ENCODE measurements at places on chromosomes 7 and 10.

DNA sequence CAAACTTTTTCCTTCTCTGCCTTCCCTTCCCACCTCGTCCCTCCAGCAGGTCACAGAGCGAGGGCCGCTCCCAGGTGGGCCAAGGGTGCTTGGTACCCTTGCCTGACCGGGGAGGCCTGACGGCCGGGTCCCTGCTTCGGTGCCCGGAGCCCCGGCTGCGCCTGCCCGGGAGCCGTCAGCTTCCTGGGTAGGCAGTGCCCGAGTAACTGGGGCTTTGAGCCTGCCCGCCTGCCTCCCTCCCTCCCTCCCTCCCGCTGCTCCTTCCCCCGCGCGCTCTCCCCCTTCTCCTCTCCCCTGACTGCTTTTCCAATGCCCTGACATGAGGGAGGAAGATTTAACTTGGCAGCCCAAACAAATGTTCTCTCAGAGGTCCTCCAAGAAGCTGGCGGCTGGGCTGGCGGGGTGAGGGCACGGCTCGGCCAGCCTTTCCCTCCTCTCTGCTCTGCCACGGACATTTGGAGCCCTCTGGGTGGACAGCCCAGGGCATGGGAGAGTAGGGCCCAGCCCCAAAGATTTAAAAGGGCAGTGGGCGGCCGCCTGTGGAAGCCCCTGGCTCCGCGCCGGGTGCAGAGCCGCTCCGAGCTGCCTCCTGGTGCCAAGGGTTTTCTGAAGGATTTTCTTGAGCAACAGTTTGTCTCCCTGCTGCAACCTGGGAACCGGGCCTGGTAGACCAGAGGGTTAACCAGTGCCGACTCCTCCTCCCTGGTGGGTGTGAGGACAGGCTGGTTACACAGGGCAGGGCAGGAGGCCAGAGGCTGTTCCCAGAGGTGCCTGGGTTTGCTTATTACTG lies 2.0 kb downstream of the ZMIZ1 start:
- peak; percentile 88 for DNase-seq

DNA sequence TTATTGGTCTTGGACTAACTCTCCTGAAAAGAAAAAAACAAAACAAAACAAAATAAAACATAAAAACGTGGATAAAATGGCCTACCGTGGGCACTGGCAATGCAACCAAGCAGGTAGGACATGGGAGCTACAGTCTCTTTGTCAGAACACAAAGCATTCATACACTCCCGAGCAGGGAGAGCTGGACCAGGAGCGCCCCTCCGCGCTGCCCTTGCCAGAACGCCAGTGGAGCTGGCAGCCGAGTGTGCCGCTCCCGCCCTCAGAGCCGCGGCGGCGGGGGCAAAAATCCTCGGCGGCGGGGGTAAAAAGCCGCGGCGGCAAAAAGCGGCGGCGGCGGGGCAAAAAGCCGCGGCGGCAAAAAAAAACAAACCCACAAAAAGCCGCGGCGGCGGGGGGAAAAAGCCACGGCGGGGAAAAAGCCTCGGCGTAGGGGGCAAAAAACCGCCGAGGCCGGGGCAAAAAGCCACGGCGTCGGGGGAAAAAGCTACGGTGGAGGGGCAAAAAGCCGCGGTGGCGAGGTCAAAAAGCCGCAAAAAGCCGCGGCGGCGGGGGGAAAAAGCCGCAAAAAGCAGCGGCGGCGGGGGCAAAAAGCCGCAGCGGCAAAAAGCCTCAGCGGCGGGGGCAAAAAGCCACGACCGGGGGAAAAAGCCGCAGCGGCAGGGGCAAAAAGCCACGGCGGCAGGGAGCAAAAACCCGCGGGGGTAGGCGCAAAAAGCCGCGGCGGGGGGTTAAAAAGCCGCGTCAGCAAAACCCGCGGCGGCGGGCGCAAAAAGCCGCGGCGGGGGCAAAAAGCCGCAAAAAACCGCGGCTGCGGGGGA lies 418.1 kb downstream of the ZNF716 start:
- peak; percentile 36 for DNase-seq

- DNase-seq = peak; percentile 18
These were observed 68.3 kb downstream of the NAMPT start for GRCh38 chr7:106216517-106216922.

DNA sequence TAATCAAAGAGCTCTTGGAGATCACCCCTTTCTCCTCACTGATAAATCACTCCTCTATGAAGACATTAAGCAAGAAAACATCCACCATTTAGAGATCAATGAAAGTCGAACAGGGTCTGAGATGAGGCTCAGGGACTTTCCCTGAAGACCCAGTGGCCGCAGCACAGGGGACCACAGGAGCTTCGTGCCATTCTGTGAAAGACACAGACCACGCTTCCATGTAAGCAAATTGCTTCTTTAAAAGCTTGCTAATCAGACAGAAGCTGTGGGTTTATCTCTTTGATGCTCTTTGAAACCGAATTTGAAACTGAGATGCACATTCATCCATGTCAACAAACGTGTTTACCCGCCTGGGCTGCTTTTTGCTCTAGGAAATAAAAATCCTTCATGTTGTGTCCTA lies 231.9 kb upstream of the PPP2R2D start:
- DNase-seq = no peak

GRCh38 chr10:3526727-3527501 lies 258.1 kb downstream of the KLF6 start:
- no peak for DNase-seq

DNA sequence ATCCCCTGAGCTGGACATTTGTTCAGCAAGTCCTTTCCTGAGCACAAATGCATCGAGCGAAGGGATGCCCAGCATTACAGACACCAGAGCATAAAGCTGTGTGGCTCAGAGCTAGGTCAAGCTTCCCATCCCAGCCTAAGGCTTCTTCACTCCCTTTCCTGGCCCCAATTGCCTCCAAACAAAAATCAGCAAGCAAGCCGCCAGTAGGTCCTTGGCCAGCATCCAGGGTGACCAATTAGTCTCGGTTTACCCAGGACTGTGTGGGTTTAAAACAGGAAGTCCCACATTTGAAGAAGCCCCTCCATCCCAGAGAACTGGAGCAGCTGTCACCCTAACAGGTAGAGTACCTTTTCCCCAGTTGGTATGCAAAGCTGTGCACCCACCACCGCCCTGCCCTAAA lies 51.2 kb downstream of the PRKAG2 start:
- DNase-seq = no peak

GRCh38 chr7:3138997-3139396 lies 95.3 kb upstream of the CARD11 start:
- DNase-seq = peak; percentile 47

DNA sequence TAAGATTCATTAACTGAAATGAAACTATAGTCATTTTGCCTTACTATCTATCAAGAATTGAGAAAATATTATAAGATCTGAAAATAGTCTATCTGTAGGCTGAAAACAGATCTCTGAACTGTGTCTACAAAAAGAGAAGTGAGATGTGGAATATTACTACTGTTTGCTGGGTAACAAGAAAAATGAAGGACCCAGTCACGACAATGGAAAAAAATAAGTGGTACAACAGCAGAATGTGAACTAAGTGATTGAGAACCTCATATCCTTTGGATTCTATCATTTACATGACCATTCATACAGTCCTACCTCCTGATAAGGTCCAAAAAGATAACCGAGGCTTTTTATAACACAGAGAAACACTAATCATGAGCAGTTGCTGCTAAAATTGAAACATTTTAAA lies 94.3 kb downstream of the UBE2H start:
- no peak for DNase-seq

GRCh38 chr7:117830422-117830954 lies 42.8 kb downstream of the CTTNBP2 start:
- peak; percentile 90 for DNase-seq

GRCh38 chr7:28200598-28200997 lies 20.0 kb upstream of the JAZF1 start:
- no peak for DNase-seq

DNA sequence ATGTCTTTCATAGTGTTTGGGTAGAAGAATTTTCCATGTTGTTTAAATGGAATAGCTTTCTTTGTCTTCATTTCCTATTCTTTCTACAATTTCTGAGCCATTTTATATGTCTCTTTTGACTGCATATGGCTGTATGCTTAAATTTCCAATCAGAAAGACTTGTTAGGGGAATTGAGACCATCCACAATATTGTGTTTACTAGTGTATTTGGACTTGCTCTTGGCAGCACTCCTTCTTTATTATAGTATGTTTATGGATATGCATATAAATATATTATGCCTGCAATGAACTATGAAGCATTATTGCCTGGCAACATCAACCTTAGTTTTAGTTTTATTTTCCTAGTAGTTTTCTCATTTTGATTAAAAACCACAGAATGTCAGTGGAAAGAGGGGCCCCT lies 92.7 kb downstream of the NRG3 start:
- DNase-seq = no peak

- DNase-seq = peak; percentile 46
These were observed 111.5 kb upstream of the PHYHIPL start for GRCh38 chr10:59064759-59065539.

DNA sequence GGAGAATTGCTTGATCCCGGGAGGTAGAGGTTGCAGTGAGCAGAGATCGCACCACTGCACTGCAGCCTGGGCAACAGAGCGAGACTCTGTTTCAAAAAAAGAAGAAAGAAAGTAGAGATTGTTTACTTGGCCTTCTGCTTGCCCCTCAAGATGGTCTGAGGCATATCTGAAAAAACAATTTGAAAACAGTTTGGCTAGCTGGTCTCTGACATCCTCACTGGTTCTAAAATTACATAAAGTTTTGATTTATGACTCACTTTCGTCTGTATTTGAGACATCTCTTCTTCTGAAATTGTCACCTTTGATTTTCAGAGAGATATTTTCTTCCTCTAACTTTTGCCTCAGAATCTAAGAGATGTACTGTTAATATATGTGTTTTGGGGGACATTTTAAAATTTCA lies 49.6 kb upstream of the HELLS start:
- DNase-seq = no peak

DNA sequence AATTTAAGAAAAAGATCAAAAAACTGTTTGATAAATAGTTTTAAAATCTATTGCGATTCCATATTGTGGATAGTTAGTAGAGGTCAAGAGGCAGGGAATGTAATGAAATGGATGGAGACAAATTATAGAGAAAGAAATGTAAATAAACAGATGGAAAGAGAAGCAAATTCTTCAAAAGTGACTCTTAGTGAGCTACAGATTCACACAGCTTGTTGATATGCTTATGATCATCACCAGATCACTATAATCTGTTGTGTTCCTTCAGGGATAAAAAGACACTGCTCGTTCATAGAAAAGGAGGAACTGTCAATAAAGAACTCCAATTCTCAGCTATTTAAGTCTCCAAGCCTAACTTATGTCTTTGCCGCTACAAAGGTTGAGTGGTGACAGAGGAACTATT lies 251.4 kb upstream of the SEMA3C start:
- DNase-seq = no peak

DNA sequence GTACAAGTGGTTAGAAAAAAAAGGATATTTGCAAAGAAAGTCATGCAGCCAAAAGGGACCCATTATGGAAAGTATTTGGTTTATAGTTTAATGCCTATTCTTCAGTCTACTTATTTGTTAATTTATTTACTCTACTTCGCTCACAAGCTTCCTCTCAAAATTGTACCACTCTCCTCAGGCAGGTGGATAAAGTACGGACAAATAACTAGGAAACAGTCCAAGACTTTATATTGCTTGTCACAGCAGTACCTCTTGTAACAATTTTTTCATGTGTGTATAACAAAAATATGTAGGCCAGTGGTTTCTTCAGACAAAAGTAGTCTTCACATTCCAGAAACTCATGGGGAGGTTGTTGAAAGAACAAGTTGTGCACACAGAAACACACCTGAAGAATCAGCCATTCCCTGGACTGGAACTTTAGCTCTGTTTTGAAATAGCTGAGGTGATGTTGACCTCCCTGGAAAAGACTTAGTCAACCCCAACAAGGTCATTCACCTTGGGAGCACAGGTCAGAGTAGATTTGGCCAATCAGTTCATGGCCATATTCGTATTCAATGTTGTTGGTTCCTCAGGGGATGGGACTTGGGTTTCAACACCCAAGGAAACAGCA lies 73.4 kb downstream of the TES start:
- no peak for DNase-seq

DNA sequence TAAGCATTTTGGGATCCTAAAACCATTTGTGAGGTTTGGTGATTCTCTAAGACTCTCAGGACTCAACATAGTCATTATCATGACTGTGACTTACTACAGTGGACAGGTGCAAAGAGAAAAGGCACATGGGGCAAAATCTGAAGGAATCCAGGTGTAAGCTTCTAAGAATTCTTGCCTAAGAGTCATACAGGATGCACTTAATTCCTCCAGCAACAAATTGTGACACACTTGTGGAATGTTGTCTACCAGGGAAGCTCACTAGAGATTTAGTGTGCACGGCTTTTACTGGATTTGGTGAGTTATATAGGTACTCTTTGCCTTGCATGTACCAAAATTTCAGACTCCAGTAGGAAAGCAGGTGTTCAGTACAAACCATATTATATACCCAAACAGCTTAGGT lies 47.9 kb downstream of the WAC start:
- DNase-seq = no peak

DNA sequence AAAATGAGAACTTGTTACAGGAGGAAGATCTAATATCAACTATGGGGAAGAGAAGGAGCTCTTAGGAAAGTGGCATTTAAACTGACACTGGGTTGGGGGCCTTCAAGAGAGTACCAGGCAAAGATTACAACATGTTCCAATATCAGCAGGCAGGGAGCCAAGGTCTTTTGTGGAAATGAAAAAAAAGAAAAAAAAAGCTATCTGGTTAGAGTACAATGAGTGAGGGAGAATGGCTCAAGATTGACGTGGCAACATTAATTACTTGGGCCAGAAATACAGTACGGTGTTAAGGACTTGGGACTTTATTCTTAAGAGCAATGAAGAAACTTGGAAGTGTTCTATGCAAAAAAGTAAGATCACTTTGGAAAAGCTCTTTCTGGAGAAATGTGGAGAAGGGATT lies 132.3 kb upstream of the CDK1 start:
- DNase-seq = no peak

DNA sequence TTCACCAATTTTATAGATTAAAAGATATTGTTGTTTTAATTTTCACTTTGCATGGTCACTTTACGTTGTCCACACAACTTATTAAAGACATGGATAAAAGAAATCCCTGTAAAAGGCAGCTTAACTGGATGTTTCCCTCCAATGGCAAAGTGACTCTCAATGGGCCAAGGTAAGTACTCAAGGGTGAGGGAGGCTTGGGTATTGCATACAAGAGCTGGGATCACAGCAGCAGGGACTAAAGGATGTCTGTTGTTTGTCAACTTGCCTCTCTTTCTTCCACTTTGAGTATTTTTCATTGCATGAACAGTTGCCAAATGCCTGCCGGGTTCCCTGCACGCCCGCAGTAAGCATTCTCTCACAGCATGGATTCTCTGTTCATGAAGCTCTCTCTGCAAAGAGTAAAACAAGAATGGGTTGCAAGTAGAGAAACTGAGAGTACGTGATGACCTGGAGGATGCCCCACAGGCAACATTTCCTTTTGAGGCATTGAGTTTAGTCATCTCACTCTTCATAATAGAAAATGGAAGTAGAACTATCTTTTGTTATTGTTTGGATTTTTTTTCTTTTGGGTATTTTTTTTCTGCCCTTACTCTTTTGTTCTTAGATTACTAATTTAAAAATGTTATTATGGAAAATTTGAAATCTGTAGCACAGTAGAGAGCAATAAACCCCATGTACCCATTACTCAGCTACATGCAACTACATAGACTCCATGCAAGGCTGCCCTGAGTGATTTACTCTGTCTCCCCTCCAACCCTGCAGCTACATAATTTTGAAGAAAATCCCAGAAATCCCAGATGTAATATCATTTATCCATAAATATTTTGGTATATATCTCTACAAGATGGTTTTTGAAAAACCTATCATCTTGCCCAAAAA lies 26.3 kb downstream of the GPR141 start:
- DNase-seq = no peak

- no peak for DNase-seq
These were observed 45.8 kb upstream of the CARD11 start for GRCh38 chr7:3089493-3089892.

- DNase-seq = no peak
These were observed 514.2 kb downstream of the TFEC start for GRCh38 chr7:115516341-115516740.

GRCh38 chr7:5265320-5266190 lies 17.2 kb upstream of the SLC29A4 start:
- no peak for DNase-seq

Data from pons (tissue), 1 donor.